Uterine smooth muscle cell (primary cell): ENCODE measurements at places on chromosomes 1 and 21. TPM values are rescaled to one million over a fixed set of nuclear protein-coding genes. Genes with fewer than 3 reads are reported as not detected.

Gene DCDC2B
- total RNA-seq, result 0.12 TPM in 1 of 2 replicates, not detected in the other

Gene LUZP1
- 17.0 and 19.5 TPM in 2 replicates for total RNA-seq

Gene GJA4
- total RNA-seq, result not detected in 2 replicates

Gene OR2L13
- not detected in 2 replicates for total RNA-seq

Gene KCNJ15
- total RNA-seq, result 0.75 and 1.2 TPM in 2 replicates

Gene BTBD8
- 4.1 and 5.5 TPM in 2 replicates for total RNA-seq

Gene FCER1G
- total RNA-seq, result not detected in 2 replicates
